ENCODE measurements at places on chromosomes 6 and 20.

GRCh38 chr20:41905199-41905598 is 287.0 kb upstream of the CHD6 start:
- DNase-seq = no peak

- DNase-seq = no peak
These were observed 228.9 kb downstream of the RNGTT start for GRCh38 chr6:88734544-88734943.

DNA sequence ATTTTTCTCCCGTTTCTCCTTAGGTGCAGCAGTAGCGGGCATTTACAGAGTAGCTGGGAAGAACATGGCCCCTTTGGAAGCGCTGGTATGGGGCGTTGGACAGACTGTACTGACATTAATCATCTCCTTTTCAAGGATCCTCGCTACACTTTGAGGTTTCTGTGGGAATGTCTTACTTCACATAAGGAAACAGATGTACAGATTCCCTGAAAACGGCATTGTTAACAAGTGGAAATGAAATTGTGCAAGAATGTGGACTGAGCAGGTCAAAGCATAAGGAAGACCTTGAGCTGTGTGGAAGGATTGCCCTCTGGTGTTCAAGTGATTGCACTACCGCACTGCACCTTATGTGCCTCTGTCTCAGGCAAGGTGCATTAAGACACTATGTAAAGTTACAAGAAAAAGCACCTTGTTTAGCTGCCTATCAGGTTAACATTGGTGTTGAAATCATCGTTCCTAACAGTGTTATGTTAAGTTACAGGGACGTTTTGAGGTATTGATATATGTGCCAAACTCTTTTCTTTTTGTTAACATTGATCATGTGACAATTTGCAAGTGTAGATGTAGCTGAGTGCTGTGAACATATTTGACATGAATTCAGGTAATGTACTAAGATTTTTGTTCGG is 38.0 kb downstream of the TMEM170B start:
- DNase-seq = peak; percentile 53

DNA sequence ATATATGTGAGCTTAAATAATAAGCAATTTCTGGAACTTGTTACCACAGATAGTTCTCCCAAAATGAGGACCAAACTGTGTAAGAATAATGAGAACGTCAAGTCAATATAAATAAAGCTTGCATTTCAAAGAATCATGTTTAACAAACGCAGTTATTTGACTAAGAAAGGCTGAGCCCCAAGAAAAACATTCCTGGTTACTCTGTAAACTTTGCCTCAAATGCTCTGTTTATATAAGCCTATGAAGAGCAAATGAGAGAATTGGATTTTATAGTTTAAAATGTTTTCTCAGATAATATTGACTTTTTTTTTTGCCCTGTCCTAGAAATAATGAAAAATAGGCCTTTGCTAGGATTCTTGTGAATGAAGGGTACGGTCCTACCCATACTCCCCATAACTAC is 81.3 kb downstream of the C6orf52 start:
- DNase-seq = no peak

DNA sequence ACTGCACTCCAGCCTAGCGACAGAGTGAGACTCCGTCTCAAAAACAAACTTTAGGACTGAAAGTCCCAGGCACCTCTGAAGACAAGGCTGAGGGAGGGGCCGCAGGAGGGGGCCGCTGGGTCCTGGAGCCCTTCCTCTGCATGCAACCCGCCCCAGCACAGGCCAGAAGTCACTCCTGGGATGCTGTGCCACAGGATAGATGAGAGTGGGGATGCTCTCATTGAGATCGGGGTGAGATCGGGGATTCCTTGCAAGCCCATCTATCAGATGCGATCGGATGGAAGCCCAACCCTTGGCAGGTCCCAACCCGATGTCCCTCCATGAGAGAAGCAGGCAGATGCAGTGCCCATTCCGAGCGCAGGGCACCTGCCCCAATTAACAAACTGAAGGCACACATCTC is 66.5 kb downstream of the WDR27 start:
- DNase-seq = no peak

DNA sequence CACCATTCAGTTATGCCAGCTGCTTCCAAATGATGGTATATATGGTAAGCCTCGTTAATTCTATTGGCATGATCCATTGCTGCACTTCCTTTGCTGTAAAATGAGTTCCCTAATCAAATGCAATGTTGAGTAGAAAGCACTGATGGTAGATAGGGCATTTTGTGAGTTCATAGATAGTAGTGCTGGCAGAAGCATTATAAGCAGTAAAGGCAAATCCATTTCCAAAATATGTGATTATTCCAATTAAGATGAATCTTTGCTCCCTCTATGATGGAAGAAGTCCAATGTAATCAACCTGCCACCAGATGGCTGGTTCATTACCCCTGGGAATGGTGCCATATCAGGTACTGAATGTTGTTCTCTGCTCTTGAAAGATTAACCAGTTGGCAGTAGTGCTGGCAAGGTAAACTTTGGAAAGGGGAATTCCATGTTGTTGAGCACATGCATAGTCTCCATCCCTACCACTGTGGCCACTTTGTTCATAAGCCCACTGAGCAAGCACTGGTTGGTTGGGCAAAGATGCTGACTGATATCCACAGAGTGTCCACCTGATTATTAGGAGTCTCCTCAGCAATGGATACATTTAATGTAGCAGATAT is 5.6 kb upstream of the TBPL1 start:
- DNase-seq = no peak

DNA sequence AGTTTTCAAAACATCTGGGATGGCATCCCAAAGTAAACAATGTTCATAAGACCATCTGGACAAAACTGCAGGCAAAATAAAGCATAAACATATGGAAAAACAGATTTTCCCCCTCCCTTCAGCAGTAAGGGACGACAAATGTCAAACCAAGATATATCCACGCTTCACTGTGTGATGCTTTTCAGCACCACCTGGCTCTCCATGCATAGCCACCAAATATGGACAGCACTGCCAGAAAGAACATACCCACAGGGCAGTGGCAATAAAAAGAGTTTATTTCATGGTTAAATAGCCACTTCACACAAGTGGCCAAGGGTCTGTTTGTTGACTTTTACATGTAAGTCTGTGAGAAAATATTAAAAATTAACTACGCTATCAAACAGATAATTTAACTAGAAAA is 23.1 kb downstream of the USP45 start:
- no peak for DNase-seq

- no peak for DNase-seq
These were observed 22.9 kb upstream of the NPBWR2 start for GRCh38 chr20:64130271-64130670.

- DNase-seq = no peak
These were observed 2.5 kb downstream of the DEK start for GRCh38 chr6:18261877-18262276.

- no peak for DNase-seq
These were observed 923 bp downstream of the GMDS start for GRCh38 chr6:2244261-2245102.

DNA sequence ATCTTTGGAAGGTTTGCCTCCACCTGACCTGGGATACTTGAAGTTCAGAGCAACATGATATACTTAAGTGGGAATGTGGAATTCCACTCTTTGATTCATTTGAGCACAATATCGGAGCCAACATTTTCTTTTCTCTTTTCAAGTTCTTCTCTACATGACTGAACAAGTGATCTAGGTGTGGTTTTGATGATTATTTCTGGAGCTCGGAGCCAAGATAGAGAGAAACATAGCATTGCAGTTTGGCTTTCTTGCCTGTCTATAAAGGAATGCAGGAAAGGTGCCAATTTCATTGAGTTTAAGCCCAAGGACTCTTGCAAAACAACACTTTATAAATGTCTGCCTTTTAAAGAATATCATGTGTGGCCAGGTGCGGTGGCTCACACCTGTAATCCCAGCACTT is 124.2 kb upstream of the FAM83B start:
- DNase-seq = no peak
